ENCODE measurements at places on chromosomes 11 and 22.

GRCh38 chr11:15910761-15911160 lies 445.6 kb downstream of the SOX6 start:
- no peak for DNase-seq

DNA sequence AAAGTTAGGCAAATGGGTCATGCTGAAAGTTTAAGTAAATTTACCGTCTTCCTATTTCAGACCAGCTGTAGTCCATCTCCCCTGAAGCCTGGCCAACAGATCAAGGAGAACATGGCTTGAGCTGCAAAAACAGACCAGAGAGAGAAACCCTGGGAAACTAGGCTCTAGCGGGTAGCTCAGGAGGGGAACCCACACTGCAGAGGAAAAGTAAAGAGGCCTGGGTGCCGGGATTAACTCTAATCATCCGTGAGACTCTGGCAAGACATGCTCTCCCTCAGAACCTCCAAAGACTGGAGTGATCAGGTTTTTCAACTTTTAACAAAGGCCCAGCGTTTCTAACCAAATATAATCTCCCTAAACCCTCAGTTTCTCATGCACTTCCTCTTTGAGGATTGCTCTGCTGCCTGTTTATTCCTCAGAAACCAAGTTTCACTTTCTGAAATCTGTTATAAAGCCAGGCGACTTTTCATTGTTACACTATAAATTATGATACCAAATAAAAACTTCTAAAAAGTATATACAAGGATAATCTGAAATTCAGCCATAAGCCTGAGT lies 67.5 kb downstream of the GAB2 start:
- no peak for DNase-seq

- no peak for DNase-seq
Observed at GRCh38 chr22:41951898-41952474, at the start of gene SMIM45. SMIM45 (plus strand) TSS chr22:41952150.

DNA sequence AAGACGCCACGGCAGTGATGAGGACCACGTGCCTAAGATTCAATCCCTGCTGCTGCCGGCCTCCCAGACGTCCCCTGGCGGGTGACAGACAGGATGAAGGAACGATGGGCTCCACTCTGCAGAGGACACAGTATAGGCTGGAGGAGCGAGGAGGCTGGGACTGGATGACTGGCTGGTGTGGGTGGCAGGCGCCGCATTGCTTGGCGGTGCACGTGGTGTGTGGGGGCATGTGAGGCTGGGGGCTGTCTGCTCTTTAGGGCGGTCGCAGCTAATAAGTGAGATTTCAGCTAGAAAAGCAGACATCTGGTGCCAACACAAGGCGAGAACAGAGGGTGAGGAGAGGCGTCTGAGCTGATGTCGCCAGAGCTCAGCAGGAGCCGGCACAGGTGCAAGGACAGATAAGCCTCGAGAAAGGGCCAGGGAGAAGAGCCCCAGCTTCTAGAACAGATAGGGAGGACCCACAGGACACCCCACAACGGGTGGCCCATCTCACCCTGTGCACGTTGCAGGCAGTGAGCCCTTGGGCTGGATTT lies 33.2 kb downstream of the TSPAN4 start:
- no peak for DNase-seq

DNA sequence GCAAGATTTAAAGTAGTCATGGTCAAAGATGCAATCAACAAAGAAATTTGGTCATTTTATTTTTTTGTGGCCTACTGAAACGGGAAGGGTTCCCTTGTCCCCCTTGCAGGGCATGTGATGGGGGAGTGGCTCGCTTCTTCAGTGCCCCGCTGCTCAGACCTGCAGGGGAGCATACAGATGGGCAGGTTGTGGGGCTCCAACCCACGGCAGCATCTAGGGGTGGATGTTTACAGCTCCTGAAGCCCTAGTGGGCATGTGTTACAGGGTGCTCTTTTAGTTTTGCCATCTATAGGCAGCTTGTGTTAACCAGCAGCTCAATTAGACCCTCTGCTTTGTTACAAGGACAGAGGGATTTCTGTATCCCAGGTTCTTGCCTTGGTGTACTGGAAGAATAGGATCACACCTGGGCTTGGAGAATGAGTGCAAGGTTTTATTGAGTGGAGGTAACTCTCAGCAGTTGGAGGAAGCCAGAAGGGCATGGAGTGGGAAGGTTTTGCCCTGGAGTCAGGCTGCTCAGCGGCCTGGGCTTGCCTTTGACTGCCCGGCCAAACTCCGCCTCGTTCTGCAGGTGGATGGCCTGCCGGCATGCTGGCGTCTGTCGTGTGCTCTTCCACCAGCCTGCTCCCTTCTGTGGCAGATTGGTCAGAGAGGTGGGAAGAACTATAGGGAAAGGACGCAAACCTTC lies 9.4 kb downstream of the GSTP1 start:
- DNase-seq: no peak

GRCh38 chr11:129644326-129644725 lies 171.3 kb upstream of the TMEM45B start:
- DNase-seq: no peak

DNA sequence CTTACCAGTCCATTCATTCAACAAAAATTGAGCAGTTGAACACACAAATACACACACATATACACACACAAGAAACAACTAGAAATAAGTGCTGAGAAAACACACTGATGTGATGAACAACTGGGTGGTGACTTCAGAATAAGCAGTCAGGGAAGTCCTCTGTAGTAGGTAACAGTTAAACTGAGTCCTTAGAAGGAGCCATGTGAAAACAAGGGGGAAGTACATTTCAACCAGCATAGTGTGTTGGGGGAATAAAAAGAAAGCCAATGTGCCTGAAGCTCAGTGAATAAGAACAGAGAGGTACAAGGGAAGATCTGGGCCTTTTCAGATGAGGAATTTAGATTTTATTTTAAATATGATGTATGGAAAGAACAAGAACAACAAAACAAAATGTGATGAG lies 6.8 kb upstream of the TMEM123 start:
- no peak for DNase-seq

DNA sequence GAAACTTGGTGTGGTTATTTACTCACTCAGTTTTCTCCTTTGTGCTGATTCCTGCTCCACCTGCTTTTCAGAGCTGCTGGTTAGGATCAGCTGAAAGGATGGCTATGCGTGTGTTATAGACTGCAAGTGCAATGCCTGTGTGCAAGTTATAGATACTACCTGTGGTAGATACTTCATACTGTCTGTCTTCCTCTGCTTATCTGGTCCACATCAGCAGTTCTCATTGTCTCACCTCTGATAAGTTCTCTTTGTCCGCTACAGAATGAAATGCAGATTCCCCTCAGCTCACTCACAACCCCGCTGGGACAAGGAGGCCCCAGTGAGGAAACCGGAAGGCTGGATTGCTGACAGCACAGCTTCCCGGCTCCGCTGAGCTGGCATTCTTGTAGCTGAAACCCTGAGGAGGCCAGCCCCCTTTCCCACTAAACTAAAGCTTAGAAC lies 37.5 kb upstream of the LYVE1 start:
- no peak for DNase-seq

- no peak for DNase-seq
Observed at GRCh38 chr11:72972496-72973128, 158.4 kb downstream of the ATG16L2 start.

DNA sequence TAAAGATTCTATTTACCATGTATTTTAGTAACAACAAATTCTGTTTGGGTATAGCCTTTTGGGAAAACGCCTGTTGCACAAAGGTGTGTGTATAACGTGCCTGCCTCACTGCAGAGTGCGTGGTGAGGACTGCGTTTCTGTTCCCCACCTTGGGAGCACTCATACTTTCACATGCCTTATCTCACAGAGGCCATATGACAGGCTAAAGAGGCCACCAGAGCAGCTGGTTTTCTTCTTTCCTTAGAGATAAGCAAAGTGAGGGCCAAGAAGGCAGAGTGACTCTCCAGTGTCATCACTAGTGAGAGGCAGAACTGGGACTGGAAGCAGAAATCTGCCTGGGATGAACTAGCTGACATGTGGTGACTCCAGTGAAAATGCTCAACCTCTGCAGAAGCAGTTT lies 369.2 kb upstream of the NARS2 start:
- DNase-seq: no peak

Data from NCI-H1105 (cell line).